AG09309 (cell line): ENCODE measurements at places on chromosomes 5 and 9.

DNA sequence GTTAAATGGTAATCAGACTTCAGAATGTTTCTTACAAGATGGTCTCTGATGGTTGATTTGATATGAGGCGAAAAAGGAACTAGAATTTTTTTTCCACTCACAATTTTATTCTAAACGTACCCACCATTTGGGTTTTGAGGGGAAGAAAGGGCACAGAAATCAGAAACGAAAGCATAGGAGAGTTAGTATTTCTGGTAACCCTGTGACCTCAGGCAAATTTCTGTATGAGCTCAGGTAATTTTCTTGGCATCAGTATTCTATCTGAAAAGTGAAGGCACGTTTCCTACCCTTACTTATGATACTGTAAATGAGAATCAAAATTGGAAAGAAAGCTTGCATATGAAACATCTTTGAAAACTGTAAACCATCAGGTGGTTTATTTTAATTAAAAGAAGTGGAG, 26.5 kb downstream of the TMEFF1 start:
- no peak for DNase-seq

DNA sequence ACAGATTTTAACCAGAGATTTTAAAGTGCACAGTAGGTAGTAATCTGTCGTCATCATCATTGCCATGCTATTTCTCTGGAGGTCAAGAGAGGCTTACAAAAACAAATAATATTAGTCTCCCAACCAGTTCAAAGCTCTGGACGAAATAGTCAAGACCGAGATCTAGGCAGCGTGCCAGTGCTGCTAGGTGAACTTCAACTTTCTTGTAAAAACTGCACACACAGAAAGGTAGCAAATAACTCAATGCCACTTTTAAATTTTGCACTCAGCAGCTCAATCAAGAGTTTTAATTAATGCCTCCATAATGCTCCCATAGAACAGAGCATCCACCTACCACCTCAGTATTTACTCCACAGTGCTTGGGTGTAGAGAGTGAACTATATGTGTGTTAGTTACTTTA, 656.8 kb downstream of the IRX1 start:
- no peak for DNase-seq

- no peak for DNase-seq
Measured at GRCh38 chr9:133597316-133597957, 11.8 kb downstream of the FAM163B start.

- no peak for DNase-seq
Measured at GRCh38 chr9:73170185-73170957, 18.7 kb downstream of the ANXA1 start.

GRCh38 chr9:136853596-136854112, 1.5 kb downstream of the MAMDC4 start:
- no peak for DNase-seq

- peak; percentile 33 for DNase-seq
Measured at GRCh38 chr9:89278997-89279739, 31.8 kb upstream of the CKS2 start.

DNA sequence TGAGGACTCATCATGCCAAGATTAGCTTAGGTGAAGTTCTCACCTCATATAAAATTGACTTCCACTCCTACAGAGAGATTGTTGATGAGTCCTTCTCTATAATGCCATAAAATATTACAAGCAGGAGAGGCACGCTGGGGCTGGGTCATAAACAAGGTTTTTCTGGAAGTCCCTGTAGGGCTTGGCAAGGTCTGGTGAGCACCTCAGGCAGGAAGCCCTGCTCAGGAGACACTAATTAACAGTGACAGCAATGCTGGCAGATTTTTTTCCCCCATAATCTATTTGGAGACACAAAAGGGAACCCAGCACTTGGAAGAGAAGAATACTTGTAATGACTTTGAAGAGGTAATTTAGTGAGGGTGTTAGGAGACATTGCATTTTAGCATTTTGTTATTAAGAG, 118.7 kb downstream of the DIRAS2 start:
- no peak for DNase-seq

DNA sequence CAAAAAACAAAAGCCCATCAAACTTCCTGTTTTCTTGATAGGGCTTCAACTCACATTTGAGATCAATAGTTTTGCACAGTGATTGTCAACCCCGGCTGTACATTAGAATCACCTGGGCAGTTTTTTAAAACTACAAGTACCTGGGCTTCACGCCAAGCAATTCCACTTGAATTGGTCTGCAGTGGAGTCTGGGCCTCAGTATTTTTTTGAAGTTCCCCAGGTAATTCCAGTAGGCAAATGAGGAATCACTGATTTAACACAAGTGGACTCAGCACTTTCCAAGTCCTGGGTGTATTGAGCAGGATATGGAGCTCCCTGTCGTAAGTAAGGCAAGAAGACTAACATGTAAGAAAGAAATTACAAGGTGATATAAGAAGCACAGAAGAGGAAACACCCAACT, 14.8 kb upstream of the SMIM15 start:
- DNase-seq: no peak

- DNase-seq: no peak
Measured at GRCh38 chr5:128826275-128826674, 139.0 kb upstream of the SLC27A6 start.

- DNase-seq: no peak
Measured at GRCh38 chr5:111697215-111697614, 59.8 kb downstream of the NREP start.

- no peak for DNase-seq
Measured at GRCh38 chr5:133234911-133235310, 183.1 kb downstream of the HSPA4 start.

- no peak for DNase-seq
Measured at GRCh38 chr5:179616002-179616594, 7.4 kb downstream of the HNRNPH1 start.

- DNase-seq: no peak
Measured at GRCh38 chr5:80284720-80285119, 28.9 kb upstream of the SERINC5 start.

GRCh38 chr5:5159282-5160103, 19.4 kb downstream of the ADAMTS16 start:
- DNase-seq: no peak

- no peak for DNase-seq
Measured at GRCh38 chr5:88681211-88681803, 201.7 kb downstream of the MEF2C start.

GRCh38 chr9:92501671-92502393, 19.5 kb upstream of the ASPN start:
- peak; percentile 63 for DNase-seq

DNA sequence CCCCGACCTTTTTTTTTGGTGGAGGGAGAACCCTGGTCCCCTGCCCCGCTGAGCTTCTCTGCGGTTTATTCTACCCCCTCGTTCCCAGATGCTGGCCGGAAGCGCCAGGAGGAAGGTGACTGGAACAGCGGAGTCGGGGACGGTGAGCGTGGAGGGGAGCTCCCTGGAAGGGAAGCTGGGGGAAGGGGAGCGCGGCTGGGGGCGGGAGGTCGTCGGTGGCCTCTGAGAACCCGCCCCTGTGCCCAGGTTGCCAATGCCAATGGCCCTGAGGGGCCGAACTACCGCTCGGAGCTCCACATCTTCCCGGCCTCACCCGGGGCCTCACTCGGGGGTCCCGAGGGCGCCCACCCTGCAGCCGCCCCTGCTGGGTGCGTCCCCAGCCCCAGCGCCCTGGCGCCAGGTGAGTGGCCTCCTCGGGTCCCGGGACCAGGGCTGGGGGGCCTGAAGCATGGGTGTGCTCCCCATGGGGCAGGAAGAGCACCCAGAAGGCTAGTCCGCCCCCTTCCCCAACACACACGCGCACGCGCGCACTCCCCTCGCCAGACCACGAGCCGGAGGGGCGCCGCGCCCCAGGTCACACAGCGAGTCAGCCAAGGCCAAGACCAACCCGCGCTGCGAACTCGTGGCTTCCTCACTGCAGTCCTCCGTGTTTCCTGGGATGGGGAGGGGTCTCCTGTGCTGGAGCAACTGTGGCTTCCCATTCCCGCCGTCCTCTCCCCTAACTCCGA, 10.6 kb downstream of the MYOZ3 start:
- no peak for DNase-seq

- DNase-seq: no peak
Measured at GRCh38 chr5:73390972-73391371, 57.6 kb downstream of the FOXD1 start.

GRCh38 chr5:135038813-135039270, 4.8 kb upstream of the PITX1 start:
- no peak for DNase-seq

- DNase-seq: no peak
Measured at GRCh38 chr5:151624476-151624875, 33.3 kb upstream of the FAT2 start.

- no peak for DNase-seq
Measured at GRCh38 chr5:118371973-118372831, 616.1 kb downstream of the DTWD2 start.

- DNase-seq: no peak
Measured at GRCh38 chr5:30197662-30198061, 995.8 kb upstream of the CDH6 start.

DNA sequence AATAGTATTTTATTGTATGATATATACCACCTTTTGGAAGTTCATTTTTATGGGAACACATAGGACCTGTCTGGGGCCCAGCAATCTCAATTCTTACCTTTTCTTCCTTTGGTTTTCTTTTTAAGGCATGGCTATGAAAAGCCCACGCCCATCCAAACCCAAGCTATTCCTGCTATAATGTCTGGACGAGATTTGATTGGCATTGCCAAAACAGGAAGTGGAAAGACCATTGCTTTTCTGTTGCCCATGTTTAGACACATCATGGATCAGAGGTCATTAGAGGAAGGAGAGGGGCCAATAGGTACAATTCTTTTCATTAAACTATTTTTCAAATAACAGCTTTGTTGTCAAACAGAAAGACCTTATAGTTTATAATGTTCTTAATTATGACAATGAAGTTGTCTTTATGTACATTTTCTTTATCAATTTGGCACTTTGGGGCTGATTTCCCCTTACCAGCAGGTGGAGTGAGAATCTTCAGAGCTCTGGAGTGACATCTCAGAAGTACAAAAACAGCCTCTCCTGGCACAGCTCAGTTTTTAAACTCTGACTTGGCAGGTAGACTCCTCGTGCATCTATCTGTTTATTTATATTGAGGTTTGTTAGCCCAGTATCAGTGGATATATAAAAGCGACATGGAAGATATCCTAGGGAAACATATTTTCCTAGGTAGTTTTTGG, 25.8 kb downstream of the DDX46 start:
- DNase-seq: no peak

- DNase-seq: no peak
Measured at GRCh38 chr5:173963867-173964441, 25.0 kb upstream of the C5orf47 start.

DNA sequence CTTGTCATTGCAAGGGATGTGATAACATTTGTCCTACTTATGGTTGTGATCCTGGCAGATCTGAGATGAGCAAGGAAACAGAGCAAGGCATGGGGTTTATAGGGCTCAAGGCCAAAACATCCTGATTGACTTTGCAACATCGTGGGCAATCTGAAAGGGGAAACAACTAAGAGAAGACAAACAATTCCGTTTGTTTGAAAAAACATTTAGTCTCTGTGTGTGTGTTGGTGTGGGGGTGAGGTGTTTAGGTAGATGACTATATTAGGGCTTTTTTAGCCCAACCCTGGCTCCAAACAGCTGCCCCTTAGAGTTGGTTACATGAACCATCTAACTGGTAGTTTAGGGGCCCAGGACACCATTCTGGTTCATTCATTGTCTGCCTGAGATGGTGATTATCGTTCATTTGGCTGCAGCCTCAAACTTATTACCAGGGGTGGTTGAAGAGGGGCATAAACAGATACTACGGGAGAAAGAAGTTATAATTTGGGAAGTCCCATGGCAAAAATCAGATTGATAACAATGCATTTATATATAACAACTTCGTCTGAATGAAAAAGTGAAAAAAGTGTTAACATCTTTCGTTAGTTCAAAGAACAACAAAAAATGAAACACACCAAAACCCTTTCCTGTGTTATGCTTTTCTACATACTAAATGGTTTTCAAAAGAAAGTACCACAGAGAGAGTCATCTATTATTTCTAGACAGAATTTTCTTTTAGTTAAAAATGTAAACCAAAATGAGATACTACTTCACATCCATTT, 5.7 kb downstream of the FYB1 start:
- no peak for DNase-seq

DNA sequence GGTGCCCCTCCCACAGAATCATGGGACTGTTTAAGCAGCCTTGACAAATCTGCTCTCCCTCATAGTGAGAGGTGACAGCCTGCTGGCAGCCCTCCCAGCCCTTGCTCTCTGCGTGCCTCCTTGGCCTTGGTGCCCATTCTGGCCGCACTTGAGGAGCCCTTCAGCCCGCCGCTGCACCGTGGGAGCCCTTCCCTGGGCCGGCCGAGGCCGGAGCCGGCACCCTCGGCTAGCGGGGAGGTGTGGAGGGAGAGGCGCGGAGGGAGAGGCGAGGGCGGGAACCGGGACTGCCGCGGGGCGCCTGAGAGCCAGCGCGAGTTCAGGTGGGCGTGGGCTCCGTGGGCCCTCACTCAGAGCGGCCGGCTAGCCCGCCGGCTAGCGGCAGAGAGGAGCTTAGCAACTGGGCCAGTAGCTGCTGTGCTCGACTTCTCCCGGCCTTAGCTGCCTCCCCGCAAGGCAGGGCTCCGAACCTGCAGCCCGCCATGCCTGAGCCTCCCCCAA, 125.9 kb upstream of the MYO10 start:
- no peak for DNase-seq
